ENCODE measurements at places on chromosomes 1 and 21. TPM values are rescaled to one million over a fixed set of nuclear protein-coding genes. Genes with fewer than 3 reads are reported as not detected.

AMY1C gene
- total RNA-seq, result not detected

KCNK1 gene
- not detected for total RNA-seq

CNR2 gene
- not detected for total RNA-seq

SPRR2F gene
- not detected for total RNA-seq

WLS gene
- total RNA-seq, result 46.5 TPM

MAEL gene
- not detected for total RNA-seq

FMO2 gene
- total RNA-seq, result not detected

SPRR4 gene
- not detected for total RNA-seq

FCRL2 gene
- total RNA-seq, result not detected

B3GALT5 gene
- 0.73 TPM for total RNA-seq

LIN28A gene
- not detected for total RNA-seq

YOD1 gene
- 7.1 TPM for total RNA-seq

BRINP3 gene
- total RNA-seq, result 0.08 TPM

HMCN1 gene
- total RNA-seq, result 0.05 TPM

IL24 gene
- not detected for total RNA-seq

CBS gene
- total RNA-seq, result 15.8 TPM

CD53 gene
- total RNA-seq, result not detected

OR2T2 gene
- not detected for total RNA-seq

NFASC gene
- total RNA-seq, result 0.80 TPM

MRPS6 gene
- total RNA-seq, result 103 TPM

SERPINC1 gene
- total RNA-seq, result not detected

TNFRSF18 gene
- total RNA-seq, result 0.47 TPM

ADPRS gene
- 57.0 TPM for total RNA-seq

ARHGEF16 gene
- total RNA-seq, result not detected

OR2L3 gene
- not detected for total RNA-seq

CYP4A11 gene
- total RNA-seq, result not detected

GPR37L1 gene
- not detected for total RNA-seq

NPPB gene
- total RNA-seq, result not detected

MTF1 gene
- 2.1 TPM for total RNA-seq

TTC22 gene
- total RNA-seq, result not detected

IFI44L gene
- 41.6 TPM for total RNA-seq

ITLN1 gene
- total RNA-seq, result not detected

RUNX3 gene
- not detected for total RNA-seq

E2F2 gene
- 0.16 TPM for total RNA-seq
